Umbilical cord (tissue), 2 donors: ENCODE measurements at places on chromosomes 13 and 19. TPM values are rescaled to one million over a fixed set of nuclear protein-coding genes. Genes with fewer than 3 reads are reported as not detected.

GPR183 gene
- total RNA-seq, result 7.7 TPM

GRCh38 chr13:80363890-80364503 is 23.1 kb upstream of the SPRY2 start:
- peak; percentile 49 for DNase-seq

GSX1 gene
- total RNA-seq, result not detected

DNA sequence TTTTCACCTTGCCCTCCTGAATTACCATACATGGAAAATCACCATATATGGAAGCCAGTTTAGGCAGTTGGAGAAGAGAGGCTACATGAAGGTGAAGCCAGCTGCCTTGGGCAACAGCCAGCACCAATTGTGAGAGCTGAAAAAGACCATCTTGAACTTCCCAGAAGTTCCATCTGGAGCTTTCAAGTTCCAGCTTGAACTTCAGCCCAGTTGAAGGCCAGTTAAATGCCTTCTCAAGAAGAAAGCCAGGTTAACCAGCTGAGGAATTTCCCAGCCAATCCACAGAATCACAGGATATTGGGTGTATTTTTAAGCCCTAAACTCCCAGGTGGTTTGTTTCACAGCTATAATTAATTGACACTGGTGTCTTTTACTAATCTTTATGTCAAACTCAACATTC is 713.6 kb upstream of the MIR17HG start:
- no peak for DNase-seq

CGB1 gene
- total RNA-seq, result not detected

DNA sequence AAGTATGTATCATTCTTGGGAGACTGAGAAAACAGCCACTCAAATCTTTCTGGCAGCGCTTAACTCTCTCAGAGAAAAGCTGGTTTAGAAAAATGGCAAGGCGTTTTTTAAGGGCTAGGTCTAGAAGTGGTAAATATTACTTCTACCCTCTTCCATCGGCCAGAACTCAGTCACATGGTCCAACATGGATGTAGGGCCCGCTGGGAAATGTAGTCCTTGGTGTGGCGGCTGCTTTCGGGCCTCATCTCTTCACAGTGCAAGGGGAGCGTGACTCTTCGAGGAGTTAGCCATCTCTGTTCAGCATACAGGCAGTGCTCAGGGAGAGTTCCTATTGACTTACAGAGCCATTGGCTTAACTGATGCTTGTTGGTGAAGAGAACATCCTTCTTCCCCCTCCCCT is 6.3 kb downstream of the VSTM2B start:
- DNase-seq, result no peak

DNA sequence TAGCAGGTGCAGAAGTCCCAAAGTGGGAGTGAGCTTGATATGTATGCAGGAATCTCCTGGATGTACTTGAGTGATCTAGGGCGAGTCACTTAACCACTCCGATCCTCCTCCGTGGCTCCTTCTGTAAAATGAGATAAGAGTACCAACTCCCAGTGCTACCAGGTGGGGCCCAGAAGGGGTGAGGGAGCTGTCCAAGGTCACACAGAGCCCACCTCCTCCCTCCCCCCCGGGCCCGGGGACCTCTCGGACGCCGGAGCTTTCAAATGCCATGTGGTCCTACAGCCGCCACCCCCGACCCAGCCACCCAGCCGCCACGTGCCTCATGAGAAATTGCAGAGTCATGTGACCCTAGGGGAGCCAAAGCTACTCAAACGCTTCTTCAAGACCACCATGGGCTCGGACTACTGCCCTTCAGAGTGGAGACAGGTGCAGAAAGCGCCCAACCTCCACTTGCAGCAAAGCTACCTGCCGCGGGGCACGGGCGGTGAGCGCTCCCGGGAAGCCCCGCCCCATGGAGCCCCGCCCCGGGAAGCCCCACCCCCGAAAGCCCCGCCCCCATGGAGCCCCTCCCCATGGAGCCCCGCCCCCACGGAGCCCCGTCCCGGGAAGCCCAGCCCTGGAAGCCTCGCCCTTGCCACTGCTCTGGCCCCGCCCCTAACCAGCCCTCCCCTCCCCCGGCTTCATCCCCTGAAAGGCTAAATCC is 10.1 kb upstream of the ZNF358 start:
- DNase-seq, result no peak

GRCh38 chr13:40547591-40548315 is 118.7 kb downstream of the FOXO1 start:
- no peak for DNase-seq

CPB2 gene
- not detected for total RNA-seq

TRAPPC6A gene
- total RNA-seq, result 12.5 TPM

GRCh38 chr19:35313587-35313986 is 15.4 kb upstream of the CD22 start:
- no peak for DNase-seq

DNA sequence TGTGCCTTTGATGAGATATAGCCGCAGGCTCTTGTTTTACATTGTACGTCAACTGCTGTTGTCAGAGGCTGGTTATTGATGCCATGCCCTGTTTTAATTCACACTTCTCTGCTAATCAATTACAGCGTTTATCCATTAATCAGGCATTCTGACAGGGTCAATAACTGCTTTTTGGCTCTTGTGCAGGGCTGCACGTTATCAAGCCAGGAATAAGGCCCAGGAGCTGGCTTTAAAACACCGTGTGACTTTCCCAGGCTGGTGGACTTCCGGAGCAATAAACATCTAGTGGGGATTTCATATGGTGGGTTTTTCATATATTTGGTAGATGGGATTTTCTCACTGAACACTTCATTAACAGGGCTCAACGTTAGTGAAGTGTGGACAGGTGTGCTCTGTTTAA is 221.7 kb downstream of the TM9SF2 start:
- DNase-seq, result no peak

IGFL3 gene
- total RNA-seq, result not detected

DNA sequence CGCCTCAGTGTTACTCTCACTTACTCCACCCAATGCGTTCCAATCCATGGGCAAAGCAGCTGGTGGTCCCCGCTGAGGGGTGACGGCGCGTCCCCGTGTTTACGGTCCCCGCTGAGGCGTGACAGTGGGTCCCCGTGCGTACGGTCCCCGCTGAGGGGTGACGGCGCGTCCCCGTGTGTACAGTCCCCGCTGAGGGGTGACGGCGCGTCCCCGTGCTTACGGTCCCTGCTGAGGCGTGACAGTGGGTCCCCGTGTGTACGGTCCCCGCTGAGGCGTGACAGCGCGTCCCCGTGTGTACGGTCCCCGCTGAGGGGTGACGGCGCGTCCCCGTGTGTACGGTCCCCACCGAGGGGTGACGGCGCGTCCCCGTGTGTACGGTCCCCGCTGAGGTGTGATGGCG is 19.5 kb downstream of the CFAP97D2 start:
- DNase-seq, result no peak

DNA sequence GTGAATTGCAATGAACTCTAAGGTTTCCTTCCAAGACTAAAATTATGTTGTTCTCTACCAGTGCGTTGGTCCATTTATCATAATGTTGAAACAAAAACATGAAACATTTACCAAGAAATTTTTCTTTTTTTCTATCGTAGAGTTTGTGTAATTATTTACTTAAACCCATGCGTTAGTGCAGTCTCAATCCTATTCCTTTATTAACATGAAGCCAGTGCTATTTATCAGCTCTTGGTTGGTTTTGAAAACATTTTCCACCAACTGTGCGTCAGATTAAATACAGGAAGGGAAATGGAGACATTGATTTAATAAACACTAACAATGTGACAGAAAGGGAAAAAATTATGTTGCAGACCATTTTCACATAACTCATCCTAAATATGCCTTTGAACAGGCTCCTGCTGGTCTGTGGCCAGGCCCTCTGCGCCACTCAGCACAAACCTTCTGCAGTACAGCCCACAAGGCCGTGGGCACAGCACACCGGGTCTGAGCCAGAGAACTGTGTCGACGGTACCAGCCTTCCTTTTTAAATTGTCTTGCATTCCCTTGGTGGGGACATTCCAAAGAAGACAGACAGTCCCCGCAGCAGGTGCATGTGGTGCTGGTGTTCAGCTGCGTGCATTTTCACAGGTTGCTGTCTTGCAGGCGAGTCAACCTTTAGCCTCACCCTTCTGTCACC is 135.8 kb downstream of the SHISA2 start:
- DNase-seq, result no peak

DNA sequence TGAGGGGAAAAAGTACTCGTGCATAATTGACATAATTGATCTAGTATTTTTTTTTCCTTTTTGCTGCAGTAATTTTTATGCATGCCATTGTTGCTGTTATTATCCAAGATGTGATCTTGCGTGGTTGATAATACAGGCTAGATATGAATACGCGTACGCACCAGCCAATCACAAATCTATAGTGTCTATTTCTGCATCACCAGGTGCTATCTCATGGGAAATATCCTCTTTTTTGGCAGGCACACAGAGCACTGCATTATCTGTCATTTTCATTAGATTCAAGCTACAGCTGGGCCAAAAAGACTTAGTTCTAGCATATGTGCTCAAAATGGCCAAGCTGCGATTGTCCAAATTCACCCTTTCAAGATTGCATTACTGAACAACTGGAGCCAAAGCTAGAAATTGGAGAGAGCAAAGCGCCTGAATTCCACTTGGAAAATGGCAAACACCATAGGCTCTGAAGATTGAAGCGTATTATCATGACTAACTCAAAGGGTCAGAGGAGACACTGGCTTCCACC is 181.1 kb downstream of the TSHZ3 start:
- no peak for DNase-seq

- DNase-seq, result no peak
Observed at GRCh38 chr19:39444598-39445195, 685 bp upstream of the SUPT5H start.

NFIX gene
- total RNA-seq, result 56.8 TPM

GRCh38 chr13:62038214-62038613 is 622.6 kb upstream of the PCDH20 start:
- no peak for DNase-seq

- DNase-seq, result peak; percentile 94
Observed at GRCh38 chr19:18401580-18402112, 4.2 kb upstream of the LRRC25 start.

FAM83E gene
- 0.48 TPM for total RNA-seq

DNA sequence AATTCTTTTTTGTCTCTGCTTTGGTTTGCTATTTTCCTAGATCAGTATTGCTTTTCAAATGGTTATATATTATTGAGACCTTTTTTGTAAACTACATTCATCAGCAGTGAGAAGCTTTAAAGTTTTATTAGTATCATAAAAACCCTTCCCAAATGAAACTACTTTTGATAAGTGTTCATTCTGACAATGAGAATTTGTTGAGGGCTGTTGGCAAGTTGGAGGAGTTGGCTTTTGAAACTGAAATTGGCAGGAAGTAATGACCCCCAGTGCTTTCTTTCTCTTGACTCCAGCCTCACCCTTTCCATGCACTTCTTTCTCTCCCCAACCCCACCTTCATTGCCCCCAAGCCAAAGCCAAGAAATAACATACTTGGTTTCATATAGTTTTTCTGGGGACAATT is 113.8 kb downstream of the ZIC5 start:
- no peak for DNase-seq

DNA sequence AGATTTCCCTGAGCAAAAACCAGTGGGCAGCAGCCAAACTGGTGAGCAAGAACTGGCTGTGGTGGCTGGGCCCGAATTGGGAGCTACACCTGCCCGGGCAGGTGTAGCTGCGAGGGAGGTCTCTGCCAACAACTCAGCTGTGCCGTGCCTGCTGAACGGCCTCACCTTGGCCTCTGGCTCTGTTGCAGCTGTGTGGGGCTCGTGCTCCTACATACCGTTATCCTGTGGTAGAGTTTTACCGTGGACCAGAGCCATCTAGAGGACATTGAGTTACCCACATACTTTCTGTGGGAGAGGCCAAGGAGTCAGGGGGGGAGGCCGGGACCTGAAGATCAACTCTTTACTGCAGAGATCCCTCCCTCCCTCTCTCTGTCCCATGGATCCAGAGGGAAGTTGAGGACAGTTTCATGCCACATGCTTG is 113.2 kb downstream of the TM9SF2 start:
- no peak for DNase-seq

DMRTC2 gene
- total RNA-seq, result 2.9 TPM

- DNase-seq, result peak; percentile 12
Observed at GRCh38 chr13:107450931-107451330, 764.4 kb downstream of the LIG4 start.

- no peak for DNase-seq
Observed at GRCh38 chr13:90230311-90230710, 1117.2 kb upstream of the MIR17HG start.

DNA sequence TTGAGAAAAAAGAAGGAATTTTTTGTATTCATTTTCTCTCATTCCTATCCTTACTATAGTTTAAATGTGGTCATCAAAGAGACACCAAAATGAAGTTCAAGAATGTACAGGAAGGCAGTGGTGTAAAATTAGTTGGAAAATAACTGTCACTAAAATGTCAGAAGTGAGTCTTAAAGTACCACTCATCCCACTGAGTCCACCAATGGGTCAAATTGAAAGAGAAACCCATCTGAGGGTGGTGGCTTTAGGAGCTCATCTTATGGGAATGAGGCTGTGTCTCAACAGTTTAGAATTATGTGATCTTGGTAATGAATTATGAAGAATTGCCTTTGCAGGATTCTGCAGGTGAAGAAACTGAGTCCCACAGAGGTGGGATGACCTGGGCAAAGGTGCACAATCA is 403.5 kb downstream of the FGF9 start:
- no peak for DNase-seq

HIPK4 gene
- 0.72 TPM for total RNA-seq

DNA sequence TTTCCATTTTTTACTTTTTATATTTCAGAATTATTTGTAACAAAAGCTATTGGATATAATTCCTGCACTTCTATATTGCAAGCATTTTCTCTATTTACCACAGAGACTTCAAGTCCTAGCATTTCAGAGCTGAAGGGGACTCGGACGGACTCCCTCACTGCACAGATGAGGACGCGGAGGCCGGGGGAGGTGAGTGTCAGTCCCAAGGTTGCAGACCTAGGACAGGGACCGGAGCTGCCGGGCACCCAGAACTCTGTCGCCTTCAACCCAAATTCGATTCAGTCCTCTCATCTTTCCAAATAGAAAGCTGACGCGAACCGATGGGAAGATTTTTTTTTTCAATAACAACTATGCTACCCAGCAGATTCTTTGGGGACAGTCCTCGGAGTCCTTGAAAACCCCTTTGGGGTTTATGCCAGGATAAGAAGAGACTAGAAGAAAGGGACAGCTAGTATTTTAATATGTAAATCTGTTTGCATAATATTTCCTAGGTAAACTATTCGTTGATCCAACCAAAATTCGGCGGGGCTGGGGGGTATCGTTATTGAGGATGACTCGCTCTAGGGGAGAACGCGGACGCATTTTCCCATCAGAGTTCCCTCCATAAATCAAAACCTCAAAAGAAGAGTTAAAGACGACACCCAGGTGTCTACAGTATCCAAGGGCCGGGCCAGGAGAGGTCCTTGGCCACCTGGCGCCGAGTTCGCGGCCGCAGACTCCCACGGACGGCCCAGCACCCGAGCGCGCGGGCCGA is 803 bp downstream of the FLT3 start:
- DNase-seq, result no peak

GRCh38 chr13:37097076-37097475 is 8.4 kb downstream of the CSNK1A1L start:
- no peak for DNase-seq

KLF1 gene
- total RNA-seq, result 3.1 TPM

MEF2B gene
- 0.72 TPM for total RNA-seq

PPP6R1 gene
- 10.4 TPM for total RNA-seq

- DNase-seq, result no peak
Observed at GRCh38 chr19:17848595-17849292, 962 bp upstream of the JAK3 start.
